Activated T-helper 17 cell treated with anti-CD3 and anti-CD28 coated beads, Interleukin-2, amount 50 U/mL, for 72 hours (primary cell): ENCODE measurements at places on chromosomes 16 and 17. TPM values are rescaled to one million over a fixed set of nuclear protein-coding genes. Genes with fewer than 3 reads are reported as not detected.

Gene KRTAP4-1
- not detected for total RNA-seq

Gene NR1D1
- 21.8 TPM for total RNA-seq

Gene EXOC3L1
- total RNA-seq = 1.5 TPM

Gene MYCBPAP
- total RNA-seq = 3.2 TPM

Gene PPY
- 0.90 TPM for total RNA-seq

Gene SUPT4H1
- 117 TPM for total RNA-seq

Gene MT1X
- total RNA-seq = 6.1 TPM

Gene MYL11
- total RNA-seq = 1.6 TPM

Gene RRAD
- total RNA-seq = 2.1 TPM

Gene ZFP3
- total RNA-seq = 1.9 TPM

Gene CA5A
- not detected for total RNA-seq

Gene KRTAP4-4
- total RNA-seq = not detected

Gene ITGB4
- 0.54 TPM for total RNA-seq

Gene SDR42E2
- total RNA-seq = not detected

Gene PRKCB
- total RNA-seq = 87.7 TPM

Gene YBX2
- total RNA-seq = 0.15 TPM

Gene CES3
- 2.6 TPM for total RNA-seq

Gene DNAI2
- 0.19 TPM for total RNA-seq

Gene GGA3
- total RNA-seq = 71.9 TPM

Gene SOST
- total RNA-seq = not detected

Gene CLEC18C
- 0.50 TPM for total RNA-seq

Gene MFSD6L
- 0.87 TPM for total RNA-seq

Gene CCDC200
- 1.1 TPM for total RNA-seq

Gene KCNJ2
- not detected for total RNA-seq

Gene GTF3C1
- total RNA-seq = 56.1 TPM

Gene CCDC144A
- total RNA-seq = 8.2 TPM

Gene PPL
- not detected for total RNA-seq

Gene TM4SF5
- total RNA-seq = not detected

Gene ZNF594
- 6.3 TPM for total RNA-seq

Gene GPATCH8
- 40.3 TPM for total RNA-seq

Gene SLC35G6
- total RNA-seq = not detected

Gene FBXL16
- 6.4 TPM for total RNA-seq

Gene GCGR
- not detected for total RNA-seq

Gene HOXB6
- total RNA-seq = 0.37 TPM

Gene CDH16
- total RNA-seq = not detected

Gene IKZF3
- 55.0 TPM for total RNA-seq

Gene PRR29
- 3.2 TPM for total RNA-seq

Gene APOH
- total RNA-seq = not detected

Gene CCR7
- 304 TPM for total RNA-seq

Gene SLC38A8
- not detected for total RNA-seq

Gene CDRT15L2
- total RNA-seq = not detected

Gene CACNG3
- total RNA-seq = not detected

Gene SLC13A2
- total RNA-seq = not detected

Gene ABCC12
- not detected for total RNA-seq

Gene ABR
- 87.2 TPM for total RNA-seq

Gene KRTAP1-1
- not detected for total RNA-seq

Gene KRT27
- not detected for total RNA-seq

Gene OTOA
- total RNA-seq = 0.28 TPM

Gene ASGR1
- total RNA-seq = 0.67 TPM

Gene ZNF319
- total RNA-seq = 5.5 TPM

Gene HOXB4
- total RNA-seq = 2.6 TPM

Gene ZNF48
- 10.5 TPM for total RNA-seq

Gene KRT15
- total RNA-seq = not detected

Gene TPSG1
- total RNA-seq = not detected
